NCI-H510A (cell line): ENCODE measurements at places on chromosomes 3 and 15.

- no peak for DNase-seq
These were observed 9.4 kb upstream of the SEC13 start for GRCh38 chr3:10330319-10330718.

DNA sequence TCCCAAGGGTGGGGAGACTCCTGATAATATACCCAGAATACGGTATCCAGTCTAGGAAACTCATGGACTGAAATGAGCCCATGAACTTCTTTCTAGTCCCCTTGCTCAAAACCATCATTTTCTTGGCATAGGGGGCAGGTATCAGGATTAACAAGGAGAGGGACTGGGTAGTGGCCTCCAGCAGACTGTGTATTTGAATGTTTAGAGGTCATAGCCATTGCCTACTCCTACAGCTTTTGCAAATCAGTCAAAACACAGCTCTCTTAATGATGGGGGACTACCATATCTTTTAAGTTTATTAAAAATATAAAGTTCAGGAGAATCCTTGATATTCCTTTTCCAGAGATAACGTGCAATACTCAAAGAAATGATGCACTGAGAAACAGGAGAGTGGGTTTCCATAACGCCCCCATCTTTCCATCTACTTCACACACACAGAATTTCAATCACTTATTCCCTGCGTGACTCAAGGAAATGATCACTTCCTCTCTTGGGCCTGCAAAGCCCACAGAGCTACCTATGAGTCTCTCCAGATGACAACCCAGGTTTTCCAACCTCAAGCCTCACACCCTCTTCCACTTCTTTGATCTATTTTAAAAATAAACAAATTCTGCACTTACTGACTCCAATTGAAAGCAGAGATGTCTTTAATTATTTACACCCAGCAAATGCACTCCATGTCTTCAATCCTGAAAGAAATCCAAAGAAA is 584.0 kb upstream of the LMCD1 start:
- DNase-seq, result no peak

- DNase-seq, result no peak
These were observed 50.1 kb upstream of the MCF2L2 start for GRCh38 chr3:183478501-183478900.

DNA sequence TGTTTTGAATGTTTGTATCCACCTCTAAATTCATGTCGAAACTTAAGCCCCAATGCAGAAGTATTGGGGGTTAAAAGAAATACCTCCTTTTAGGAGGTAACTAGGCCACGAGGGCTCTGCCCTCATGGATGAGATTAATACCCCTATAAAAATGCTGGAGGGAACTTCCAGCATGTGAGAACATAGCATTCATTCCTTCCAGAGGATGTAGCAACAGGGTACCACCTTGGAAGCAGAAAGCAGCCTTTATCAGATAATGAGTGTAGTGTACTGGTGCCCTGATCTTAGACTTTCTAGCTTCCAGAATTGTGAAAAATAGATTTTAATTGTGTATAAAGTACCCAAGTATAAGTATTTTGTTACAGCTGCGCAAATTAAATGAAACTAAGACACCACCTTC is 353.4 kb upstream of the MANF start:
- DNase-seq, result no peak

GRCh38 chr3:151976211-151977050 is 103.0 kb downstream of the SUCNR1 start:
- no peak for DNase-seq
